ENCODE measurements at places on chromosomes 1 and 21.

DNA sequence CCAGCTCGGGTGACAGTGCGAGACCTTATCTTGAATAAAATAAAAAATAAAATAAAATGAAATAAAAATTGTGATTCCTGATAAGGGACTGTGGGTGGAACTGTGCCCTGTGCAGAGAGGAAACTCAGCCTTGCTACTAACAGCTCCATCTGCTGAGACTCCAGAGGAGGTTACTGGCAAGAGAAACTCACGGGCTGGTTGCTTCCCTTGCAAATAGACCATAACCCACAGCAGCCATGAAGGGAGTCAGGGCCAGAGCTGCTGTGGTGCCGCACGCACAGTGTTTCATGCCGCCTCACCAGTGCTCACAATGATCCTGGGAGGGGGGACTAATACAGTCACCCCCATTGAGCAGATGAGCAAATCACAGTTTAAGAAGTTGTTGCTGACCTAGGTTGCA lies 13.7 kb downstream of the ZBTB17 start:
- DNase-seq, result no peak

DNA sequence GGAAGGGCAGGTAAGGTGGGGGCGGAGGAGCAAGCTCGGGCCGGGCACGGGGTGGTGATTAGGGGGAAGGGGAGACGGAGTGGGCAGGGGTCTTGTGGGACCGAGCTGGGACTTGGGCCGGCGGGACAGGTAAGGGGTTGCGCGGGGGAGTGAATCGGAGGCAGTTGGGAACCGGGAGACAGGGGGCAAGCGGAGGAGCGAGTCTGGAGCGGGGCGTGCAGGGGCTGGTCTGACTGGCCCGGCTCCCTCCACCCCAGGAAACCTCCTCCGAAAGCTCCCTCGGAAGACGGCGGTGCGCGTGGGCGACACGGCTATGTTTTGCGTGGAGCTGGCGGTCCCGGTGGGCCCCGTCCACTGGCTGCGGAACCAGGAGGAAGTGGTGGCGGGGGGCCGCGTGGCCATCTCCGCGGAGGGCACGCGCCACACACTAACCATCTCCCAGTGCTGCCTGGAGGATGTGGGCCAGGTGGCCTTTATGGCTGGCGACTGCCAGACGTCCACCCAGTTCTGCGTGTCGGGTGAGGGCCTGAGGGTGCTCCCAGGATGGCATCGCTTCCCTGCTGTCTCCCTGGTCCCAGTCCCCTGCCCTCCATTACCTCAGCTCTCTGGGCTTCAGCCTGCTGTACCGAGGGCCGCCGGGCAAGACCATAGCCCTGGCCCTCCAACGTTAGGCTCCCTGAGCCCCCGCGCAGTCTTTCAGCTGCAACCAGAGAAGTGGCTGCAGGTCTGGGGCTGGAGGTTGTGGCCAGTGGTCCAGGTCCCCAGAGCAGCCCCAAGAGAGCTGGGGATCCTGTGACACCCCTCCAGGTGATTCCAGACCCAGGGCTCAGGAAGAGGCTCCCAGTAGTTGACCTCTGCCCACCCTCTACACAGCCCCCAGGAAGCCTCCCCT lies 6.3 kb downstream of the OBSCN start:
- no peak for DNase-seq

DNA sequence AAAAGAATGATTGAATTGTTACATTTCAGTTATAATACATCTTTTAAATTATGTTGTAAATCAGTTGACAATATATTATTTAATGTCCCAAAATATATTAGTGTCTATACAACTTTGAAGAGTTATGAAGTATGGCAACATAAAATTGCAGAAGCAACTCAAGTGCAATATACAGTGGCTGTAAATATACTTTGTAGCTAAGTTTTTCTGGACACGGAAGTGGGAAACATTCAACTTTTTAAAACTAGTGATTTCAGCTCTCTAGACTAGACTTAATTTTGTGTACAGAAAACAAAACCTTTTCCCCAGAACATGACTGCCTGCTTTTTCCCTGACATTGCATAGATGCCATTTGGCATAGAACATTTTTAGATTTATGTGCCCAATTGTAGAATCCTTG lies 29.5 kb upstream of the ABCG1 start:
- DNase-seq, result no peak

DNA sequence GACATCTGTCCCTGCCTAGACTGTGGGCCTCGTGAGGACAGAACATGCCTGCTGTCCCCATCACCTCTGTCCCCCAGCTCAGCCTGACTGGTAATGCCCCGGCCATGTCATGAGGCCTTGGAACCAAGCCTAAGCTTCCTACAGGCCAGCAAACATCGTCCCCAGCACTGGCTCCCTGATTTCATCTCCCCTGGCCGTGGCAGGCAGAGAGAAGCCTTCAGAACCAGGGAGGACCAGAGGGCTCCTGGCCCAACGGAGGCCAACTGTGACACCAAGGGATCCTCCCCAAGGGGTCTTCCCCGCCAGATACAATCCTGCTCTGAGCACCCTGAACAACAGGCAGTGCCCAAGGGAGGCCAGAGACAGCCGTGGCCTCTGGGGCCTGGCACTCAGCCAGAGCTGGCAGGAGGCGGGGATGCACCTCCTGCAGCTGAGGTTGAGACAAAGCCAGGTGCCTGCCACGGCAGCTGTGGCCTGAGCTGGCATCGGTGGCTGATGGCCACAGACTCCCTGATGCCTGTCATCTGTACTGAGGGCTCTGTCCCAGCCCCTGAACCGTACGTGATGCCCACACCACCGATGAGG lies 9.9 kb upstream of the NPHP4 start:
- peak; percentile 84 for DNase-seq

- DNase-seq, result peak; percentile 24
Measured at GRCh38 chr1:225820522-225821120, 10.7 kb downstream of the EPHX1 start.

GRCh38 chr1:57860931-57861565 lies 437.2 kb upstream of the DAB1 start:
- no peak for DNase-seq

- DNase-seq, result no peak
Measured at GRCh38 chr1:173688300-173688699, 18.6 kb upstream of the ANKRD45 start.

DNA sequence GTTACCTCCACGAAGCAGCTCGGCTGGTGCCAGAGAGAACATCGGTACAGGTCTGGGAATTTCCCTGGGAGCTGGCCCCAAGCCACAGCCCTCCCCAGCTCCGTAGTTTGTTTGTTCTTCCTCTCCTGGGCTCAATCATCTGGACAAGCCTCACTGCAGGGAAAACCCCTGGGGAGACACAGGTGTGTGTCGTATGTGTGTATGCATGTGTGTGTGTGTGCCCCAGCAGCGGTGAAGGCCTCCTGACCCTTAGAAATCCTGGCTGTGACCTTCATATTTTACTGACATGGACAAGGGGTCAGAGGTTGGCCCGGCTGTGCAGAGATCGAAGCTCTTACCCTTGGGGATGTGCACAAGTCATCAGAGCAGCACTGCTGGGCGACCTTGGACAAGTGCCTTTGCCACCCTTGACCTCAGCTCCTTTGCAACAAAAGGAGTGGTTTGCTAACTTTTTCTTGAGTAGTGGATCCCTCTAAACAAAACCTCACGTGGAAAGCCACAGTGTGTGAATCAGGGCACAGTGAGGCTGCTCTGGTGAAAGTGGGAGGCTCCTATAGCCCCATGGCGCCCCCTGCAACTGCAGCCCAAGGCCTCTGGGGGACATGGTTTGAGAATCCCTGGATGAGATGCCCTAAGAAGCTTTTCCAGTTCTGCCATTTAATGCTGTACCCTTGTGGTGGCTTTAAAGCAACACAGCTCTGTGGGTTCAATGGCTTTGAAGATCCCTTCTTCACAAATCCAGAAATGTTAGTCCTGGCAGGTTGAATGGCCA lies 12.3 kb upstream of the IL22RA1 start:
- no peak for DNase-seq

DNA sequence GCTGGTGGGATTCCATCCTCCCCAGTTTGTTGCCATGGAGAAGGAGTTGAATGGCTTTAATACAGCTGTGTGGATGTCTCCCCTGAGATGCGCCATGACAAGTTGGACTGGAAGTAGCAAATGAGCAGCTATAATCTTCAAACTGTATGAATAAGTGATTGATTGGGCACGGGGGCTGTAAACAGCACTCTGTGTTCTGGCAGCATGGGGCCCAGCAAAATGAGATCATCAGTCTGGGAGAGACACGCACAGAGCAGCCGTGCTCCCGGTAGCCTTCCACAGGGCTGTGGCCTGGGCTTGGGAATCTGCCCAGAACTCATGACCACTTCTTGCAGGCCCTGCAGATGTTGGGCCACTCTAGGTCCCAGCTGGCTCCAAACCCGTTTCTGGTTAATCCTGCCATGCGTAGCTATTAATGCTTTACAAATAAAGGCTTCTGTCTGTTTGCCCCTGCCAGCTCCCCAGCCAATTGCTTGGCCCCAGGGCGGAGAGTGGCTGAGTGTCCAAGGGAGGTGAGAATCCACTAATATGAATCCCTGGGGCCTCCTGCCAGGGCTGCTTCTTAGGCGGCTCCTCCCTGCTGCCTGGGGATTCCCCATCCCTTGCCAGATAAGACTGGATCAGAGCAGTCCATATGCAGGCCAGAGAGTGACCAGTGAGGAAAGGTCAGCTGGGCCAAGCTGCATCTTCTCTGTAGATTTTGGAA lies 642.9 kb downstream of the AJAP1 start:
- no peak for DNase-seq

All from NCI-H1105 treated with DMSO at 0.1 percent for 48 hours (cell line).